ENCODE measurements at places on chromosomes 7 and 10.
A peak's percentile ranks its signal among the peaks of the same experiment; 100 is the strongest.

DNA sequence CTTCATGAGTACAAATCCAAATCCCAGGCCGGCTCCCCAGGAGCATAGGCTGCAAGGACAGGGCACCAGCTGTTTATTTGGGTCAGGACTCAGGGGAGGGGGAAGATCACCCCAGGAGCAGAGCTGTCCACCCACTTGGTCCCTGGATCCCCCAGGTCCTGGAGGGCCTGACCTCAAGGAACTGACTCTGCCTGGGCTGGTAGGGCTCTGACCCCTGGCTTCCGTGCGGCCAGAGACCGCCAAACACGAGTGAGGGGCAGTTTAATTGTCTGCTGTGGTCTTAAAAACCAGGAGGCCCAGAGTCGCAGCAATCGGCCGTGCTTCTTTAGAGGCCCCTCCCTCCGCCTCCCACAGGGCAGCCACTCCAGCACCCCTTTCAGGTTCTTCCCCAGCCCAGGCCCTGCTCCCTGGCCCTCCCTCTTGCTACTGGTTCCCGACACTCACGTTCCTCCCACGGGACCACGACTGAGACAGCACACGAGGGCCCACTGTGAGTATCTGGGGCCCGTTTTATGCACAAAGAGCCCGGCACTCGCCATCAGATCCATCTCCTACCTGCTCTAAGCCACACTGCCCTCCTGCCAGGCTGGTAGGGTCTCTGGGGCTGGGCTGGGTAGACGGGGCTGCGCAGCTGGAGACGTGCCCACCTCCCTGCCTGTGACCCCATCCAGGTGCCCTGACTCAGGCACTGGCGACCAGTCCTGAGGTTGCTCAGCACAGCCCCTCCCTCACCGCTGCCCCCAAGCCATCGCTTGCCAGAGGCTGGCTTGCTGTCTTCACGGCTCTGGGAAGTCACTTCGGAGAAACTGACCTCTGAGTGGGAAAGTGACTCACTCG is 30.0 kb upstream of the CFAP46 start:
- DNase-seq: no peak

DNA sequence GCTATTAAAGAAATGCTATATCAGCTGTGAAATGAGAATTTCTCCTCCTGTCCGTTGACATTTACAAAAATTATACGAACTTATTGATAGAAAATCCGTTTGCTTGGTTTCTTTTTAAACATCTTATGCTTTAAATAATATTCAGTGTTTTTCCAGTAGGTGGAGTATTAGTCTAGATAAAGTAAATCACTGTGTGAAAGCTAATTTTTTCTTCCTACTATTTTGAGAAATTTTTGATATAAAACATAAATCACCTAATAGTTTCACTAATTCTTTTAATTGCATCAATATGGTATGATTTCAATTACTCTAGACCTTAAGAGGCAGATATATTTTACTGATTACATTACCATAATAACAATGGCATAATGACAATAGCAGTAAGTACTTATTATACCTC is 335.2 kb upstream of the C7orf33 start:
- peak; percentile 5 for DNase-seq

GRCh38 chr10:96414303-96414702 is 55.5 kb upstream of the OPALIN start:
- DNase-seq: no peak

GRCh38 chr10:66842867-66843266 is 83.0 kb upstream of the LRRTM3 start:
- no peak for DNase-seq

DNA sequence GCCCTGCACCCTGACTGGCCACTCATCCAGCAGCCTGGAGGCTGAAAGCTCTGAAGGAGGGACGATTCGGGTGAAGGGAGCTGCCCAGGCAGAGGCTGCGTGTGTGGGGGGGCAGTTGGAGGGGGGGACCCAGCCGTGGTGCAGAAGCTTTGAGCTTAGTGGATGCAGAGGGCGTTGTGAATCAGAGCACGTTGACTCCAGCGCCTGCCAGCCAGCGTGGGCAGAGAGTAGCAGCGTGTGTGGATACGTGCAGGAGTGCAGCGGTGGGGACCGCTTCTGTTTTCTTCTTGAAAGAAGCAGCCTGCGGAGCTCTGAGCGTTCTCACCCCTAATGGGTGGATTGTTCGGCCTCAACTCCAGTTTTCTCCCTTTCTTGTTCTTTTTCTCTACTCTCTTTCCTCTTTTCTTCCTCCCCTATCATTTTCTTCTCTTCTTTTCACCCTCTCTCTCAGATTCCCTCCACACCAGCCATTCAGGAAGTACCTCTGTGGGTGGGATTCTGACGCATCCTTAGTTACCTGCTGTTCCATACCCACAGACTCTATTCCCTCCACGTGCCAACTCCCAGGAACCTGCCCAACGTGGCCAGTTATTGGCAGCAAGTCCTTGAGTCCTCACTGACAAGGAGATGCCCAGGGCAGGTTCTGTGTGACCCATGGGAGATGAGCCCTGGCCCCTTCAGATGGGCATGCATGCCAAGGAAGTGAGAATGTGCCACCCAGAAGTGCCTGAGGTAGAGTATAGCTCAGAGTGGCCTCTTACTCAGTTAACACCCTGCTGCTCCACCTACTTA is 47.4 kb downstream of the SORCS3 start:
- no peak for DNase-seq

GRCh38 chr10:43598446-43598845 is 7.8 kb upstream of the ZNF485 start:
- DNase-seq: no peak

GRCh38 chr10:47457826-47458225 is 26.1 kb downstream of the ANXA8 start:
- no peak for DNase-seq

GRCh38 chr10:86139066-86139657 is 227.4 kb downstream of the GRID1 start:
- peak; percentile 16 for DNase-seq
